ENCODE measurements at places on chromosomes 2 and 18. TPM values are rescaled to one million over a fixed set of nuclear protein-coding genes. Genes with fewer than 3 reads are reported as not detected.

The ZC3H6 gene
- total RNA-seq: 2.2 TPM

The CD207 gene
- not detected for total RNA-seq

The UGT1A7 gene
- 0.10 TPM for total RNA-seq

The CABYR gene
- total RNA-seq: not detected

The OSR1 gene
- not detected for total RNA-seq

The TMEM163 gene
- total RNA-seq: 0.14 TPM

The ALPI gene
- total RNA-seq: not detected

The CLEC4F gene
- not detected for total RNA-seq

The ASTL gene
- 3.0 TPM for total RNA-seq

The IL37 gene
- total RNA-seq: not detected

The PROM2 gene
- 0.66 TPM for total RNA-seq

The IL1RN gene
- total RNA-seq: 1.2 TPM

The CCDC85A gene
- not detected for total RNA-seq

The PIAS2 gene
- total RNA-seq: 22.6 TPM

The GAL3ST2 gene
- total RNA-seq: 0.33 TPM

The PDE1A gene
- not detected for total RNA-seq

The CIDEA gene
- not detected for total RNA-seq

The PAPOLG gene
- 16.5 TPM for total RNA-seq

The FAM237A gene
- not detected for total RNA-seq

Data from activated T-cell treated with anti-CD3 and anti-CD28 coated beads, Interleukin-2, amount 50 U/mL, for 4 hours (primary cell).